Nucleus accumbens (tissue), 56 donors: ENCODE measurements at places on chromosomes 7 and 10.

DNA sequence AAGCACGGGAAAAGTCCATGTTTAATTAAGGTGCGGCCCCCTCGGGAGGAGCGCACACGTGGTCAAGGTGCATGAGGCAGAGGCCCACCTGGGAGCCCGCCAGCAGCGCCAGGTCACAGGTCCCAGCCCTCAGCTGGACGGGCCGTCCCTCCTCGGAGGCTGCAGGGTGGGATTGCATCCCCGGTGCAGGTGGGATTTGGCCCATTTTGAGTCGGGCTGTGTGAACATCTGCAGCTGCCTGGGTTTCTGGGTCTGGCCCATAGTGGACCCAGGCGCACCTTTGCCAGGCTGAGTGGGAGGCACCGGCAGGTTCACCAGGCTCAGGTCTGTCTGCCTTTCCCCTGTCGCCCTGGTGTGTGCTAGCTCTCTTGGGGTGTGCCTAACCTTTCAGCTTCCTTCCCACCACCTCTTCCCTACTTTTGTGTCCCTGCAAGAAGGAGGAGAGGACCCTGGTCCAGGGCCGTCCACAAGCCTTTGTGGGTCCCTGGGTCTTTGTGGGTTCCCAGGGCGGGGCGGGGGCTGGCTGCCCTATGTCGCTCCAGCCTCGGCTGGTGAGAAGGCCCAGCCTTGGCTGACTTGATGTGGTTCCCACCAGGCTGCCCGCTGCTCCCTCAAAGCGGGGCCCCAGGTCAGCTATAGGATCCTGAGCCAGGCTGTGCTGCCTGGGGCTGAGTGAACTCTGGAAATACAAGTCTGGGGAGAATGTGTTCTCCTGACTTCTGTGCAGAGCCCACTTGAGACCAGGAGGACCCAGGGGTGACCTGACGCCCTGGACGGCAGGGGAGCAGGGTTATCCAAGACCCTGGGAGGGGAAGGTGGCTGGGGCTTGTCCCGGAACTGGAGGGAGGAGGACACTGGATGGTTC, 186.7 kb upstream of the SHH start:
- DNase-seq: no peak

DNA sequence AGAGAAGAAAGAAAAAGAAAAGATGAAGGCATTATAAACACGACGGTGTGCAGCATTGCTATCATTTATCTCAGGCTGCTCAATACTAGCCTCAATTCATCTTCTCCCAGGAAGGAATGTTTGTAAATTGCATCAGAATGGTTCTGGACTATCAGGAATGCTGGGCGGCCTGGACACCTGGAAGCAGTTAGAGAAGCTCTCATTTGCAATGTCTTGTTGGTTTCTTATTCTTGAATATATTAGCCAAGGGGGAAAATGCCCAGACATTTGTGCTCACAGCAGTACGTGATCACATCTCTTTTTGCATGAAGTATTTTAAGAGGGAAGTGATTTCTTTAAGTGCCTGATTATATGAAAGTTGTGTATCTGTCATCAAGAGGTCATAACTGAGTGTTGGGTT, 85.6 kb upstream of the IMMP2L start:
- no peak for DNase-seq

DNA sequence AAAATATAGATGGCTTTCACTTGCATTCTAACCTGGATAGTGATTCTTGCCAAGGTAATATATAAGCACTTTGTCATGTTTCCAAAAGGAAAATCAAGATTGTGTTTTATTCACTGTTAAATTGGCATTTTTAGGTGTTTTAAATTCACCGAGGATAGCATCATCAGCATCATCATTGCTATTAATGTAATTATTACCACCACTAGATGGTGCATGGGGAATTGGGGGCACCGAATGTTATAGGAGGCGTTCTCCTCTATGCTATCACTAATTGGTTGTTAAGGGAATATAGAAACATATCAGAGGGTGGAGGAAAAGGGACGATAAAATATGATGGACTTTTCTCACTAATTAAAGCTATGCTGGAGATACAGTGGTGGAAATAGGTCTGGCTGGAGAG, 95.5 kb downstream of the CELF2 start:
- no peak for DNase-seq

DNA sequence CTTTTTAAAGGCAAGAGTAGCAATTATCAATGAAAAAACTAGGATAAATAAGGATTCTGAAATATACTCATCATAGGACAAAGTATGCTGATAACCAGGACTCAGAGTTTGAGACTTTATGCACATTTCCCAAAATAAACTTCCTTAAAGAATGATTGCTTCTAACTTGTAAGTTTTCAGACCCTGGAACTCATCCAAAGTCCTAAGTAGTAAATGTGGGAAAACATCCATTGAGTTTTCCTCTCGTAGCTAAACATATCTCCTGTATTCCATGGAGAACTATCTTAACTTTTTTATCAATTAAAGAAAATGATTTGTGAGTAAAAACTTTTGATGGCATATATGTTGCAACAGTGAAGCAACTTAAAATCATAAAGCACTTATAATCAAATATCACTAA, 285.2 kb upstream of the KLF6 start:
- no peak for DNase-seq

DNA sequence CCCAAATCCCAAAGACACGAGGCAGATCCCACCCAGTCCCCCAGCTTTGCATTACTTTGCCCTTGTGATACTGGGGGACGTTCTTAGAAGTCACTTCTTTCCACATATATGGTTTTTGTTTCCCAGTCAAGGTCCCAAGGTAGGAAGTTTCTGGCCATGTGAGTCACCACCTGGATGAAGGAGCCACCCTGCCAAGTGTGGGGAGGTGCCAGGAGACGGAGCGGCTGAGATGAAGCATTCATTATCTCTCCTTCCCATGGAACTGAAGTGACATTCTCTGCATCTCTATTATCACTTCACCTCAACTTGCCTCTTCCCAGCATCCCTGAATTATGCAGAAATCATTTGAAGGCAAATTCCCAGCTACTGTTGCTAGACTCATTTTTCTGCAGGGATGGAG, 136.2 kb upstream of the INSYN2A start:
- no peak for DNase-seq

DNA sequence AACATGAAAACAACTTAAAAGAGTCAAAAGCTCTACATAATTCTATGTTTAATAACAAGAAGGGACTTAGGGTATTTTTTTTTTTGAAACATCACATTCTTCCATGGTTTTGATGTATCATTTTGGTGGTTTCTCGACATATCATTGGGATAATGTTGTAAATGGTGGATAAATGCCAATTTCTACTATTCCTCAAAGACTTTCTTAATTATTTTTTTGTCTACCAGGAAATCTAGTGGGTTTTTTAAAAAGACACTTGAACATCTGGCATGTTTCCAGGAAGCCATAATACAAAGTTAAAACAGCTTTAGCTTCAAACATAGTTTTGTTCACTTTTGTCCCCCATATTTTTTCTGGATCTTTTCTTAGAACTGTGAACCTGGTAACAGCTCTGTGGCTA, 200.4 kb downstream of the DKK1 start:
- DNase-seq: no peak

GRCh38 chr7:75534727-75535307, 42.7 kb downstream of the SPDYE5 start:
- DNase-seq: no peak

DNA sequence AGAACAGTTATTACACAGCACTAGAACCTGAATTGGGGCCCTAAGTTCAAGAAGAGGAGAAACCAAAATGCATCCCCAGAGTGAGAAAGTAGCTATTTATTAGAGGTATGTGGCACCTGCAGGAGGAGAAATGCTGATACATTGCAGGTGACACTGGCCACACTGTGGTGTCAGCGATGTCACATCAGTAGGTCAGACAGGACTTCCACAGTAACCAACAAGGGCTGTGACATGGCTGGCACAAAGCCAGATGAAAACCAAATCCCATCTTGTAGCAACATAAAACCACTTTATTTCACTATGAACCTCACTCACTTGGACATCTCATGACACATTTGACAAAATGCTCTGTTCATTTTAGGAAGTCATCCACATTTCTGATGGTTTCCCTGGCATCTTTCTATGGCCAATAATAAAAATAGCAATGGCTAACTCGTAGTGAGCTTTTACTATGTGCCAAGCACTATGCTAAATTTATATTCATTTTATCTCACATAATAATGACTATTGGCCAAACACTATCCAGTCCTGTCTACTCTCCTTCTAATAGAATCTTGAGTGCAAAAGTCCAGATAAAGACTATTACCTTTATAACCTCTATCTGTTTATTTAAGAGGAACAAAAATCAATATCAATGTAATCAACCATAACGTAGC, 154.2 kb downstream of the TSPAN12 start:
- DNase-seq: no peak

GRCh38 chr10:7592627-7593026, 74.1 kb downstream of the ITIH5 start:
- DNase-seq: no peak

- DNase-seq: no peak
Observed at GRCh38 chr10:43229208-43230061, 37.4 kb downstream of the RASGEF1A start.
